CD8-positive, alpha-beta memory T cell (primary cell): ENCODE measurements at places on chromosomes 13 and 19.

- DNase-seq, result no peak
These were observed 37.2 kb upstream of the LRCH1 start for GRCh38 chr13:46515803-46516202.

DNA sequence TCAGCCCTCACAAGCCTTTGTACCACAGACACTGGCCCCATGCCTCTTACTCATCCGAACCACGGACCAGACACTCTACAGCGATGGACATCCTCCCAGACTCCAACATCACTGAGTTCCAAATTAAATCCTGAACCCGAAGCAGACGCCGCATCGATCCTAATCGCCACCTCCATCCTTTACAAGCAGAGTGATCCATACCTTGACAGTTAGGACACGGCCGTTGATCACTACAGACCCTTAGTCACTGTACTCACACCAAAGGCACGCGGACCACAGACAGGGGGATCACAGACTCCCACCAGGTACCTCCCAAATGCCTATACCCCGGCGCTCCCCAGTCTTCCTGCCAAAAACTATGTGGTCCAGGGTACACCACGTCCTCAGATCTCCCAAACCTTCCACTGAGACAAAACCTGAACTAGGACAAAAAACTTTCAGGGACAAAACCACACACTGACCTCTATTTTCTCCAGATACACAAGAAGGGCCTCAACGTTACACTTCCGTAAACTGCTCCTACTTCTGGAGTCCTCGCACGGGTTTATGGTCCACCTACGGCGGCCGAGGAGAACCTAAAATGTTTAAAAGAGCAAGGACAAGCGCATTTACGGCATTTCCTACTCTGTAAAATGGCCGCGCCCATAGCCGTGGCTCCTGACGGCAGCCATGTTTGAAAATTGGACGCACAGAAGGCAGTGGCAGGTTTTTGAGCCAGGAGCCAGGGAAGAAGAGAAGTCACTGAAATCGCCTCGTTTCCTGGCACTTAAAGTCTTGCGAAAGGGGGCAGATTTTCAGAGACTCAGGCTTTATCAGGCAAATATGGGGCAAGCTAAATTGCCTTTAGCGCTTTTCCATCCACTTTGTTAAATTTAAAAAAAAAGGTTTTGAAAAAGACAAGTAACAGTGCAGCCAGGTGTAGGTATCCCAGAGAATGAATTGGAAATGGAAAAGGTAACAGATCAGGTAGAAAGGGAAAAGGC lies at the start of gene ZNF350:
TSS of gene ZNF350 (minus strand) at position 532 of the 983 bp plus-strand sequence. CDS start 12,480 bp downstream, outside the sequence.
- peak; percentile 87 for DNase-seq

DNA sequence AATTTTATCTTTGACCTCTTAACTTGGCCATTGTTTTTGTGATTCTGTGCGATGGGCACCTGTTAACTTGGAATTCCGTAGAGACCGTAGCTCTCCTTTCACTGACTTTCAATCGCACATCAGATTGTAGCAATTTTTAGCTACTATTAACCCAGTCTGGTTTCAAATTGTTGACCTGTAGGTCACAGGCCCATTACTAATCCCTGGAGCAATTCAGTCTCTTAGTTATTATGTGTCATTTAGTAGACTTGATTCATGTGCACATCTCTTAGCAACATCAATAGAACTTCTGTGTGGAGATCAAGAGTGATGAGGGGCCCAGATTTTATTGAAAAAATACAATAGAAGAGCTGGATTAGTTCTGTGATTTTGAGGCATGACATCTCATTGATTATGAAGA lies 549.6 kb upstream of the SLC10A2 start:
- DNase-seq, result no peak

DNA sequence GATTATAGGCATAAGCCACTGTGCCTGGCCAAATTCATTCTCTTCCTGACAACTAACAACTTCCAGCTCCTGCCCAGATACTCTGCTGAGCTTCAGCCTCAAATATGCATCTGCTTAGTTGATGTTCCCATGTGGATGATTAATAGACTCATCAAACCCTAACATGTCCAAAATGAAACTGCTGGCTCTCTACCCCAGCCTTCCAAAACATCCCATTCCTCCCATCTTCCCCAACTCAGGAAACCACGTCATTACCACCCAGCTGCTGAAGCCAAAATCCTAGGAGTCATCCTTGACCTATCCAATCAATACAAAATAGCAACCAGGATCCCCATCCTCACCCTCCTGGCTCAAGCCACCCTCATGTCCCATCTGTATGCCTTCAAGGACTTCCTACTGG lies 20.9 kb downstream of the POU2F2 start:
- no peak for DNase-seq

GRCh38 chr13:41976476-41976875 lies 15.6 kb upstream of the VWA8 start:
- DNase-seq, result no peak

GRCh38 chr19:4327877-4328242 lies 10.8 kb downstream of the STAP2 start:
- DNase-seq, result no peak

- DNase-seq, result no peak
These were observed 48.1 kb upstream of the FARP1 start for GRCh38 chr13:98094678-98095266.

- DNase-seq, result no peak
These were observed 11.0 kb downstream of the XAB2 start for GRCh38 chr19:7618348-7618747.

- no peak for DNase-seq
These were observed 480 bp downstream of the GPR108 start for GRCh38 chr19:6736917-6737283.

DNA sequence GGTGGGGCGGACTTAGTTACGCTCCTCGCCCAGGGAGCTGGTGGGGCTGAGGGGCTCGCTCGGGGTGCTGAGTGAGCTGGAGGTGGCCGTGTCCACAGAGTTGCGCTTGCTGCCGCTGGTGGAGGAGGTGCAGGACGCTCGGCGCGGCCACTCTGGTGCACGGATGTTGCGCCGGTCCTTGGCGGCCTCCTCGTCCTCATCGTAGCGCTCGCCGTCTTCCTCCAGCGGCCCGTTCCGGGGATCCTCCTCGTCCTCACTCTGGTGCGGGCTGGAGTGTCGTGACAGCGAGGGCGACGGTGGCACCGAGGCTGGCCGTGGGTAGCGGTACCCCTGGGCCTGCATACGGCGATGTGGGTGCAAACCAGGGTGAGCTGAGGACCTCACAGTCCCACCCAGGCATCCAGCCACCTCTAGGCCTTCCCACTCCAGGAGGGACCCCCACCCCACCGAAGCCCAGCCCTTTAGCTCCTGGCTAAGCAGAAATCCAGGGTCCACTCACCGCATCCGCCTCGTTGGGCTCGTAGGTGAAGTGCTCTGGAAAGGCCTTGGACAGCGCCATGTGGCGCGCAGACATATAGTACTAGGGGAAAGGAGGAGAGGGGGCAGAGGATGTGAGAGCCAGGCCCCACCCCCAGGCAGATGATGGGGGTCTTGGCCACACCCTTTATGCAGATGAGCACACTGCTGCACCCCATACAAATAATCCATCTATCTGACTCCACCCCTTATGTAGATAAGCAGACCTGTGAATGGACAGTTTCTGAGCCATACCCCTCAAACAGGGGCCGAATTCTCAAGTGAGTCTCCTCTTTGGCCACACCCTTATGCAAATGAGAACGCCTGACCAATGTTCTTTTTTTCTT lies 4.4 kb downstream of the FTL start:
- no peak for DNase-seq

- no peak for DNase-seq
These were observed 1322.2 kb downstream of the PCDH9 start for GRCh38 chr13:65907666-65908525.

- DNase-seq, result no peak
These were observed 129.6 kb downstream of the DCLK1 start for GRCh38 chr13:36001561-36001960.

DNA sequence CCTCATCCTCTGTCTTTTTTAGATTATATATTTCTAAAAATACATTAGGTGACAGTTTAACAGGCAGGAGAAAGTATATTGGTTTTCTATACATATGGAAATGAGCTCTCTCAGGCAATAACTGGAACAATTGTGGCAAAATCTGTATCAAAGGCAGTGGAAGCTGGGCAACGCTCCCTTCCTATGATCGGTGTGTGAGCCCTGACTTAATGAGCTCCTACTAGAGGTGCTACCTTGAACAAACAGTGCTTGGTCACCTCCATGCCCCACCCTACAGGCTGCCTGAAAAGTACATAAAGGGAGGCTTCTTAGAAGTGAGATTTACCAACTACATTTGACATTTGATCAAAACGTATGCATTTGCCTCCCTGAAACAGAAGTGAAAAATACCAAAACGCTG lies 185.3 kb downstream of the EFNB2 start:
- DNase-seq, result no peak

- DNase-seq, result no peak
These were observed 41.4 kb upstream of the IGSF23 start for GRCh38 chr19:44571830-44572580.

DNA sequence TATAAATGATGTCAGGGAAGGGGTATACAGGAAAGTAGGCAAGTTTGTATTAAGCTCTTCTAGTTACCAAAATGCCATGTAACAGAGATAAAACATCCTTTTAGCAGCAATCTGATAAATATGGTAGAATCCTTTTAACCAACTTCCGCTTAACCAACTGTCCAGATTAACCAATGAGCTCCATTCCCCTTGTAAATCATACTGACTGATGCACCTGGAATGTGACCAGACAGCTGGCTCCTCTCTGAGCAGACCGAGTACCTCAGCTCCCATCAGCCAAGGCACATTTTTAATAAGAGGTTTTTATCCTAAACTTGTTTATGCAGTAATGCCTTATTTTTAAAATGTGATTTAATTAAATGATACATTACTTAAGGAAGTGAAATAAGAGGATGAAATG lies 66.4 kb downstream of the KLF12 start:
- DNase-seq, result no peak

DNA sequence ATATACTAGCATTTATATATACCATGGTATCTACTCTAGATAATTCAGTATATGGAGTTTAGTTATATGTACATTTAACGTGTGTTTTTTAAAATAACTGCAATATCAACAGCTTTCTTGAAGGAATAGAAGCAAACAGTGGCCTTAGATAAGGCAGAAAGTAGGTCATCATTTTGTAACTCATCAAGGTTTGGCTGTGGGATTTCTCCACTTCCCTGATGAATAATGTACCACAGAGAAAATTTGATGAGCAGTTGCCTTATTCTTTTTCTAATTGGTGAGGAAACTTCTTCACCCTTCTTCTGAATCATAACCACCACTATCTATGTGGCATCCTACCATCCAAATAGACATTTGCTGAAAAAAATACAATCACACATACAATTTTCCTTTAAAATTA lies 590.2 kb upstream of the SPRY2 start:
- DNase-seq, result no peak

- no peak for DNase-seq
These were observed 1268.2 kb downstream of the SLITRK1 start for GRCh38 chr13:82614086-82614485.

GRCh38 chr19:39236527-39236926 lies 8.3 kb downstream of the IFNL3 start:
- peak; percentile 71 for DNase-seq

GRCh38 chr13:110014719-110015118 lies 228.3 kb upstream of the IRS2 start:
- DNase-seq, result no peak

DNA sequence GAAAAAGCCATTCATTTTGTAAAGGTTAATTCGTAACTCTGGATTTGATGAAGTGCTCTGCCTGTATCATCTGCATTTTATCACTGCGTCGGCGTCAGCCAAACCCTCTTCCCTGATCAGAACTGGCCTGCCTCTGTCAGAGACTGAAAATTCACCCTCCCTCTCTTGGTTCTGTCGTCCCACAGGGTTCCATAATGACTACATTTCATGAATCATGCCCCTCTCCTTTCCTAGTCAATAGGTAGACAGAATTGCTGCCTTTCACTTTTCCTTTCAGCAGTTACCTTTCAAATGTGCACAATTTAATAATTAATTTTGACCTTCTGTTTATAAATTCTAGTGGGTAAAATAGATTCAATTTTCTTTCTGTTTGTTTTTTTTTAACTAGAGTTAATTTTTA lies 423.4 kb downstream of the RFC3 start:
- no peak for DNase-seq

DNA sequence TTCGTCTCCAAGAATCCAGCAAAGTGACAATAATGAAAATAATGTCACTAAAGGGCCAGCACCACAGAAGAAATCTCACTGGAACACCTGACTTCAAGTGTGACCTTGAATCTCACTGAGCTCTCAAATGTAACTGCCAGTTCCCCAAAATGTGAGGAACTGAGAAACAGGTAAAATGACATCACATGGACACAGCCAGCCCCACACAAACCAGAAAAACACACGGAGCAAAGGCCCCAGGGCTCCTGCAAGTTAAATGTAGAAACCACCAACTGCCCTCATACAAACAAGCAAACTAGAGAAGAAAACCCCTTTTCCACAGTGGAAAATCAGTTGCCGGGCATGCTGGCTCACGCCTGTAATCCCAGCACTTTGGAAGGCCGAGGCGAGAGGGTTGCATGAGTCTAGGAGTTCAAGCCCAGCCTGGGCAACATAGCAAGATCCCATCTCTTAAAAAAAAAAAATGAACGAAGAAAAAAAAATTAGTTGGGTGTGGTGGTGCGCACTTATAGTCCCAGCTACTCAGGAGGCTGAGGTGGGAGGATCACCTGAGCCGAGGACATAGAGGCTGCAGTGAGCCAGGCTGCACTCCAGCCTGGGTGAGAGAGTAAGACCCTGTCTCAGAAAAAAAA lies 8.7 kb upstream of the KANK2 start:
- no peak for DNase-seq

- DNase-seq, result no peak
These were observed 351.3 kb downstream of the DACH1 start for GRCh38 chr13:71515744-71516038.

GRCh38 chr13:96071504-96071903 lies 18.3 kb upstream of the UGGT2 start:
- DNase-seq, result no peak

DNA sequence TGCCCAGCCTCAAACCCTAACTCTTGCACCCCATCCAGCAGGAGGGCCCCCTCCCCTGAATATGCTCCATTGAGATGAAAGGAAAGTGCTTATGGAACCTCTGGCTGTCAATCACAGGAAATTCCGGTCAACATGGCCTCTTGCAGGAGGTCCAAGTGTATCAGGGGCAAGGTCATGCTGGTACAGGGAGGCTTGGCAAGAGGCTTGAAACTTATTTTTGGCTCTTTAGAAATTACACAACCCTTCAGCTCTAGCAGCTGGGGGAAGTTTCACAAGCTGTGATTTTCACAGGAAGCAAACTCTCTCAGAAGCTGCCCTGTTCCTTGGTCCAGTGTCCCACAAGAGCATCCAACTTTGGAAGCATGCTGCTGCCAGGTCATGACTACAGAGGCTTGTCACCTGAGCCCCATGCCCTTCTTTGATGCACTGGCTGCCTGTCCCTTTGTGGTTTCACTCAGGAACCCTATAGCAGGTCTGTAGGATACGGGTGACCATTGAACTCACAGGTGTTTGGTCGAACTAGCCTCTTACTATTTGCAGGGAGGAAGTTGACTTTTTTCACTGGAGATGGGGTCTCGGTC lies 8.4 kb downstream of the ASF1B start:
- no peak for DNase-seq

- no peak for DNase-seq
These were observed 223.5 kb upstream of the MAB21L1 start for GRCh38 chr13:35699825-35700510.

- no peak for DNase-seq
These were observed 34.9 kb downstream of the DNAJC15 start for GRCh38 chr13:43058318-43058674.
